Smooth muscle cell of the brain vasculature (primary cell): ENCODE measurements at places on chromosomes 7 and 10.

- no peak for DNase-seq
These were observed 82.5 kb upstream of the CREB5 start for GRCh38 chr7:28329661-28330363.

DNA sequence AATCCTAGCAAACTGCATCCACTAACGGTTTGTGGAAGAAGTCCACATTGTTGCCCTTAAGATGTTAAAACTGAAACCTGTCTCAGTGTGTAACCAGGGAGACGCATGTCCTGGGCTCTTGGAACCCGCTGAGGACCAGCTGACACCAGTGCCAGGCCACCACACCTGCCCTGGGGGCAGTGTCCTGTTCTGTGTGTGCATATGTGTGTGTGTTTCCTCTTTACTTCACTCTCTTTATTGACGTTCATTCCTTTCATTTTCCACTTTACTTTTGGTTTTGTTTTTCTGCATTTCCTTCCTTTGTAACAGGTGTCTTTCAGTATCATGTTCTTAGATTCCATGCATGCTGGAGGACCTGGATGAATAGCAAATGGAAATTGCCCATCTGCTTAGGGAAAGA is 83.8 kb downstream of the TEX36 start:
- DNase-seq, result no peak

DNA sequence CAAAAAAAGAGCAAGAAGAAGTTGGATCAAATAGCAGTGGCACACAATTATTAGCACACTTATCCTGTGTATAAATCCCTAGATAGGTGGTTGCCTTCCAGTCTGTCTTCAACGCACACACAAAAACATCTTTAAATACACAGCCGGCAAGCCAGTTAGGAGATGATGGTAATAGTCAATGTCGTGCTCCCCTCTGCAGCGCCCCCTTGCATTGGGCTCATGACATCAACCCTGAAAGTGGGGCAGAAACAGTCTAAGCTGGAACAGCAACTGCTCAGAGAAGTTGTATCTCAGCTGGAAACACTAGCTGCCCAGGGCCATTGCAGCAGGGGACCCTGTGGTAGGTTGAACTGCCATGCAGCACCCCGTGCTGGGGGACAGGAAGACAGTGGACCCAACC is 179.5 kb upstream of the YAE1 start:
- DNase-seq, result no peak

DNA sequence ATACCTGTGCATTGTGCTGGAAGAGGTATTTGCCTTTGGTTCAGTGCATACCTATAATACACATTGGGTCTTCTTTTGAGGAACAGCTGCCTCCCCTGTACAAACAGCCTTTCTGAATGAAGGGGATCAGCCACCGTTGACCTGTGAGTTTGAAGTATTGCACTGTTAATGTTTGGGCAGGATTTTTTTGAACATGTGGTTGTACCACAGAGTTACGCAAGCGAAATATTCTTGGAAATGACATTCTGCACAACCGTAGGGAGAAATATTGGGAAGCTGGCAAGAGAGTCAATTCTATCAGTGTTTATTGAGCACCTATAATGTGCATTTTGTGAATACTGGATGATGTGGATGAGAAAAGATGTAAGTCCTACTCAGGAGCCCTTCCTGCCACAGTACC is 270.6 kb downstream of the AUTS2 start:
- DNase-seq, result no peak

- DNase-seq, result no peak
These were observed 32.8 kb upstream of the PHF14 start for GRCh38 chr7:10940704-10941355.

DNA sequence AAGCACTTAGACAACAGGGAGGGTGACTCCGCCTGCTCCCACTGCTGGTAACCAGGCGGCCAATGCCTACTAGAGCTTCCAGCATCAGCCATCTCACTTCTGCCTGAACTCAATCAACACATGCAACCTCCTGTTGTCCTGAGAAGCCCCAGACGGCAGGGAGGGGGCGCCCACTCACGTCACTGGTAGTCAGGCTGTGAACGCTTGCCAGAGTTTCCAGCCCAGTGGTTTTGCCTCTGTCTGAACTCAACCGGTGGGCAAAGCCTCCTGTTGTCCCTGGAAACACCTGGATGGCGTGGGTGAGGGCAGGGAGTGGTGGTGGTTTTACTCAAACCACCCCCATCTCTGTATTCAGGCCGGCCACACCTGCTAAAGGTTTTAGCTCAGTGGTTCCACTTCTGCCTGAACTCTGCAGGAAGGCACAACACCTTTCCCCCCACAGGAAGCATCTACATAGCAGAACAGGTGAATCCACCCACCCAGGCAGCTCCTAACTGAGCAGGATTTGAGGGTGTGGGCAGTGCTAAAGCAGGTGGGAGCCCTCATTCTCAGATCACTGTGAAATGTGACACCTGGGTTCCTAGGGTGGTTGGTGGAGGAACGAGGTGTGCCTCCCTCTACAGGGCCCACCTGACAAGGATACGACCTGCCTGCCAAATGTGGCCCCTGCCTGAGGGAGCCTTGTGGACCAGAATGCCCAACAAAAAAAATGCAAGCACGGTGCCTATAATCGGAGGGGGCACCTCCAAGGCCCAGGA is 563.0 kb upstream of the SEMA3D start:
- DNase-seq, result no peak

GRCh38 chr10:32210306-32211045 is 136.5 kb downstream of the EPC1 start:
- DNase-seq, result peak; percentile 10
